Stimulated activated naive CD8-positive, alpha-beta T cell treated with anti-CD3 and anti-CD28 coated beads, Interleukin-15, amount 100 ng/mL, for 72 hours (primary cell): ENCODE measurements at places on chromosomes 16 and 17.

DNA sequence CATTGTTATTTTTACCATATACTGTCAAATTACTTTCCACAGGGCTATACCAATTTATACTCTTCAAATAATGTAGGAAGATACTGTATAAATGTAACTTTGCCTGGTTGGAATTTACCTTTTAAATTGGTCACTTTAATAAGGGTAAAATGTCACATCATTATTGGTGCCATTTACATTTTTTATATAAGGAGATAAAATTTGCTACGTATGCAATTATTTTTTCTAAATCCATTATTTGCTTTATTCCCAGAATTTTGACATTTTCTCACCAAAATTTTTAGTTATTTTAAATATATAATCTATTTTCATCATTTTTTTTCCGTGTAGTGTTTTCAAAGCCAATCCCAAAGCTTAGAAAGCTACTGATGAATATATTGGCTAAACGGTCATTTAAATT is 664.7 kb downstream of the KCNJ2 start:
- DNase-seq: no peak

- no peak for DNase-seq
Observed at GRCh38 chr17:80755650-80756405, 211.2 kb downstream of the RPTOR start.

- DNase-seq: peak; percentile 54
Observed at GRCh38 chr17:8949061-8949661, 16.3 kb downstream of the PIK3R5 start.

- peak; percentile 85 for DNase-seq
Observed at GRCh38 chr17:77444984-77445759, 304.4 kb downstream of the SEC14L1 start.

GRCh38 chr17:2183346-2183745 is 120.2 kb downstream of the SMG6 start:
- no peak for DNase-seq
